ENCODE measurements at places on chromosomes 6 and 20. TPM values are rescaled to one million over a fixed set of nuclear protein-coding genes. Genes with fewer than 3 reads are reported as not detected.

SLC44A4 gene
- total RNA-seq = 0.07 TPM

APOBEC2 gene
- not detected for total RNA-seq

IMPG1 gene
- total RNA-seq = not detected

PPARD gene
- total RNA-seq = 7.1 TPM

COL9A1 gene
- not detected for total RNA-seq

SLC16A10 gene
- total RNA-seq = 0.35 TPM

ADGB gene
- not detected for total RNA-seq

SMLR1 gene
- not detected for total RNA-seq

C6orf58 gene
- total RNA-seq = 0.33 TPM

TSBP1 gene
- not detected for total RNA-seq

NRSN2 gene
- 54.0 TPM for total RNA-seq

BFSP1 gene
- 6.0 TPM for total RNA-seq

CRISP3 gene
- total RNA-seq = not detected

LAMA4 gene
- 1.8 TPM for total RNA-seq

DYNLT2 gene
- 0.65 TPM for total RNA-seq

RHAG gene
- total RNA-seq = 0.10 TPM

DEFB132 gene
- total RNA-seq = not detected

FAM209B gene
- total RNA-seq = 0.56 TPM
